ENCODE measurements at places on chromosomes 2 and 18. TPM values are rescaled to one million over a fixed set of nuclear protein-coding genes. Genes with fewer than 3 reads are reported as not detected.

- DNase-seq, result no peak
Observed at GRCh38 chr2:235041221-235041917, 89.6 kb downstream of the SH3BP4 start.

Gene FOXD4L1
- not detected for total RNA-seq

GRCh38 chr18:56390626-56391025 lies 247.8 kb downstream of the TXNL1 start:
- no peak for DNase-seq

GRCh38 chr18:30072609-30073385 lies 969.7 kb downstream of the DSC3 start:
- DNase-seq, result no peak

DNA sequence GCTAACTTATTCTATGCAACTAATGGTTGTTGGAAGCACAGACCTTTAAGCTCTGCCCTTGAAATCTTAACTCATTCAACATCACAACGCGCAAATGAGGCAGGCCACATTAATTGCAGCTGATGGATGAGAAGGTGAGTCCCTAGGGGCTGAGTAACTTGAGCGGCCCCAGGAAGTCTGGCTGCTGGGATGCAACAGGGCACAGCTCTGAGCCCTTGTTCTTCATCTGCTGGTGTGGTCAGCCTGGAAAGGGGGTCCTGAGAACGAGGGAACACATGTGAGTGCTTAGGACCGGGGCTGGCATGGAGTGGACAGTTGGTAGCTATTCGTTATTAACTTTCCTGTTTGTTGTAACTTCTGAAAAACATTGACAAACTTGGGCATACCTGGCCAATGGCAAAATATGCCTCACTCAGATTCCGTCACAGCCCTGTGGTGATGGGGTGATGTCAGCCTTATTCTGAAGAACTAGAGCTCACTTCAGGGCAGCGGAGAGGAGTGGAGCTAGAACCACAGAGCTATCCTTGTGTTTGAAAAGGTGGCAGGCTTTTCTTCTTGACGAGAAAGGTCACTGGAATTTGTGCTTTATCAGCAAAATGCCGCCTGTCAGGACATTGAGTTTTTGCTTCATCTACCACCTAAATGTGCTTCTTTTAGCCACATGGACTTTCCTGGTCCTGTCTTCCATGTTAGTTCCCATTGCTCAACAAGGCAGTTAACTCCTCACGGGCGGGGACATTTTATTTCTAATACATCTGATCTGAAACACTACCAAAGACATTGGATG lies 145.9 kb upstream of the FHL2 start:
- no peak for DNase-seq

DNA sequence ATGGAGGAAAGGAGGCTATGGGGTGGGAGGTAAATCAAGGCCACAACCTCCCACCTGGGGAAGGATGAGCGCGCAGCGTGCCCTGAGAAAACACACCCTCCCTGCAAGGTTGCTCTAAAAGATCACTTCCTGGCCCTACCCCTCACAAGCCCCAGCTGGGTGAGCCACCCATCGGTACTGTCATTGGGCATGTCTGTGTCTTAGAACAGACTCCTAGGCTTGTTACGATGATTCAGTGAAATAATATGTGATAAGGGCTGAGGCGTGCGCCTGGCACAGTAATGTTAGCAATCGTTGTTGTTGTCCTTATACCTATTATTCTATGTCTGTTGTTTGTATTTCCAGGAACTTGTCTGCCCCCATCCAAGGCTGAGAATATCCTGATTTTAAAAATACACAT lies 175.1 kb downstream of the ZFP36L2 start:
- no peak for DNase-seq

Gene PER2
- 5.3 TPM for total RNA-seq

Gene NEU4
- not detected for total RNA-seq

DNA sequence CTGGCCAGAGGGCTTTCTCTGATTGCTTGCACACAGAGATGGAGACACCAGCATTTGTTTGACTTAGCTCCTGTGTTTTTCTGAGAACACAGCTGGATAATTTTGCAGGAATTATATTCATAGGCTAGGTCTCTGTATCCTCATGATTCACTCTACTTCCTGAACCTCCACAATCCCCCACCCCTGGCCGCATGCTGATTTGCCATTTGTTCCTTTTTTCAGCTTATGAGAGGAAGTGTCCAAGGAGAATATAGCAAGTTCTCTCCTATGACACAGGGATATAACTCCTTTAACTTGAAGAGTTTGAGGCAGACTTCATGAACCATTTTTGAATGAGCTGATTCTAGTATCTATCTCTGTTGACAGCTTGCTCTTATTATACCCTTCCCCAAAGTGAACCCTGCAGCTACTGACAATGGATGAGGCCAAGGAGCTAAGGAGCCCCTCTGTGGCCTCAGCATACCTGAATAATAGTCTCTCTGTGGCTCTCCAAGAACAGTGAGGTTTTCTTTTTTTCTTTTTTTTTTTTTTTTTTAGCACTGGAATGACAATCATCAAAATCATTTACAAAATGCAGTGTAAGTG lies 15.4 kb downstream of the CAVIN2 start:
- DNase-seq, result no peak

GRCh38 chr2:235168174-235168979 lies 216.6 kb downstream of the SH3BP4 start:
- DNase-seq, result no peak

DNA sequence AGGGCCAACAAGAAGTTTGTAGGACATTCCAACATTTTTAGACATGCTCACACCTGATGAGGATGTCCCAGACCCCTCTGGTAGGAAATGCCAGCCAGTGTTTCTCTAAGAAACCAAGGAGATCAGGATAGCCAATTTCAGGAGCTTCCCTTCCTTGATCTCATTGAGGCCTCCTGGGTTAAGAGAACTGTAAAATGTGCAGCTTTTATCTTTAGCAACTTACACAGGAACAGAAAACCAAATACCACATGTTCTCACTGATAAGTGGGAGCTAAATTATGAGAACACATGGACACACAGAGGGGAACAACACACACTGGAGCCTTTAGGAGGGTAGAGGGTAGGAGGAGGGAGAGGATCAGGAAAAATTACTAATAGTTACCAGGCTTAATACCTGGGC lies 99.6 kb upstream of the MAP2 start:
- DNase-seq, result no peak

GRCh38 chr2:71129902-71130151 lies 202 bp downstream of the MCEE start:
- DNase-seq, result no peak

DNA sequence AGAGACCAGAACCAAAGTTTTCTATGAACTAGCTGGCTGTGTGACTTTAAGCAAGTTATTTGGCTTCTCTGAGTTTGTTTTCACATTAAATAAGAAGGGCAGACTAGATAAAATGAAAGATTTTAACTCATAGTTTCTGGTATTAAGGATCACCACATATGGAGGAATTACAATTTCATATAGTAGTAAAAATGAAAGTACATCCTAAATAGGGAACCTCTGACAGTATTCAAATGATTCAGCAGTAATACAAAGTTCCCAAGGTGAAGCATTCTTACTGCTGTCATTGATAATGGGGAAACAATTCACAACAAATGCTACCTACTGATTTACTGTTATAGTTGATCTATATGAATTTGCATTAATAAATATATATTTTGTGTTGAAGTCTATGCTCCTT lies 170.3 kb upstream of the VRK2 start:
- DNase-seq, result no peak

GRCh38 chr2:132830321-132830827 lies 160.4 kb upstream of the LYPD1 start:
- DNase-seq, result no peak

Gene ALPP
- total RNA-seq, result not detected

Gene CNDP1
- not detected for total RNA-seq

DNA sequence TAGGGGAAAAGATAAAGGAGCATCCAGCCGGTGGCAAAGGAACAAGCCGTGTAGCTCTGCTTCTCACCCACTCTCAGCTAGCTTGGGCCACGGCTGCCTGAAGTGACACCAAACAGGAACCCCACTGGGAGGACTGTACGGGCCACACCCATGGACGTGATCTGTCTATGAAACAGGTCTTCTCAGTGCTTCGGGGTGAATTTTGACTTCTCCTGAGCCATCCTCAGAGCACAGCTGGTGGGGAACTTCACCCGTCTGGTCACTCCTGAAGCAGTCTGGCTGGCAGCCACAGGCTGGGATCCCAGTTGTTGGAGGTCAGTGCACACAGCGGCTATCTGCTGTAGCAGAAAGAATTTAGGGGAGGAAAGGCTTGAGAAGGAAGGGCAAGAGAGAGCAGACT lies 223.8 kb downstream of the FAM210A start:
- DNase-seq, result no peak

GRCh38 chr2:84919885-84920580 lies 14.6 kb downstream of the TMSB10 start:
- DNase-seq, result peak; percentile 84

GRCh38 chr2:33220533-33220932 lies 255.9 kb upstream of the RASGRP3 start:
- no peak for DNase-seq

Gene SGO2
- total RNA-seq, result 3.4 TPM

DNA sequence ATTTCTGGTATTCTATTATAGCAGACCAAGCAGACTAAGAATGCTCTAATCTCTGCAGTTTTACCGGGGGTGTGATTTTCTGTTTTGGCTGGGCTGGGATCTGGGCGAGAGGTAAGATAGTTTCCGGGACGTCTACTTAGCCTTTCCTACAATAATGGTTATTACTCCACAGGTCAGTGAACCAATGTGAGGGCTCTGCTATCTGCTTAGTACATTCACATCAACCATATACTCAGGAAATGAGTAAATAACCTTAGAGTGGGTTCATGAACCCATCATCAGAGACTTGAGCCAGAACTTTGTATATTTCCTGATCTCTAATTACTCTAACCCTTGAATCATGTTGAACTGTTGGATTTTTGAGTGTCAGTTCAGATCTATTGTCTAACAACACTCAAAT lies 90.1 kb upstream of the NOL4 start:
- no peak for DNase-seq

DNA sequence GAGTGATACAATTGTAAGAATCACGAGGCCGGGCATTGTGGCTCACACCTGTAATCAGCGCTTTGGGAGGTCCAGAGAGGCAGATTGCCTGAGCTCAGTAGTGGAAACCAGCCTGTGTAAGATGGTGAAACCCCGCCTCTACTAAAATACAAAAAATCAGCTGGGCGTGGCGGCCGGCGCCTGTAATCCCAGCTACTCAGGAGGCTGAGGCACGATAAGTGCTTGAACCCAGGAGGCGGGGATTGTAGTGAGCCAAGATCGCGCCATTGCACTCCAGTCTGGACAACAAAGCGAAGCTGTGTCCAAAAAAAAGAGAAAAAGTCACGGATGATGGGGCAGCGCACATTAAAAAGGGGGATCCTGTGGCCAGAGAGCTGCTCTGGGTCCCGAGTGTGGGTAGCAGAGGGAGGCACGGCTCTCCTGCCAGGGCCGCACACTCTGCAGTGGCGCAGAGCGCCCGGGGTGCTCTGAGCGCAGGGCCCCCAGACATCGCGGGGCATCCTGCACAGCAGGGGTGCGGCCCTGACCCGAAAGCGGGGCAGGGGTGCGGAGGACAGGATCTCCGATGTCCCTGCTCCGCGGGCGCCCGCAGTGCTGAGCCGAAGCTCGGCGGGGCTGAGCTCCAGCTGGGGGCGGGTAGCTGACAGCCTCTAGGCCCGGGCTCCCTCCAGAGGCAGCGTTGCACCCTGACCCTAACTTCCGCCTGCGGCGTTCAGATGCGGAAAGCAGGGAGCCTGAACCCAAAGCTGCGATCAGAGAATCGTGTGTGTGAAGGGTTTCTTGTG lies 30.4 kb upstream of the RAB6D start:
- DNase-seq, result no peak

Gene IL1B
- total RNA-seq, result 0.13 TPM

- DNase-seq, result no peak
Observed at GRCh38 chr18:59272891-59273758, at the start of gene RAX. Gene RAX (minus strand): TSS chr18:59273454. CDS start chr18:59273206, 248 bp downstream.

DNA sequence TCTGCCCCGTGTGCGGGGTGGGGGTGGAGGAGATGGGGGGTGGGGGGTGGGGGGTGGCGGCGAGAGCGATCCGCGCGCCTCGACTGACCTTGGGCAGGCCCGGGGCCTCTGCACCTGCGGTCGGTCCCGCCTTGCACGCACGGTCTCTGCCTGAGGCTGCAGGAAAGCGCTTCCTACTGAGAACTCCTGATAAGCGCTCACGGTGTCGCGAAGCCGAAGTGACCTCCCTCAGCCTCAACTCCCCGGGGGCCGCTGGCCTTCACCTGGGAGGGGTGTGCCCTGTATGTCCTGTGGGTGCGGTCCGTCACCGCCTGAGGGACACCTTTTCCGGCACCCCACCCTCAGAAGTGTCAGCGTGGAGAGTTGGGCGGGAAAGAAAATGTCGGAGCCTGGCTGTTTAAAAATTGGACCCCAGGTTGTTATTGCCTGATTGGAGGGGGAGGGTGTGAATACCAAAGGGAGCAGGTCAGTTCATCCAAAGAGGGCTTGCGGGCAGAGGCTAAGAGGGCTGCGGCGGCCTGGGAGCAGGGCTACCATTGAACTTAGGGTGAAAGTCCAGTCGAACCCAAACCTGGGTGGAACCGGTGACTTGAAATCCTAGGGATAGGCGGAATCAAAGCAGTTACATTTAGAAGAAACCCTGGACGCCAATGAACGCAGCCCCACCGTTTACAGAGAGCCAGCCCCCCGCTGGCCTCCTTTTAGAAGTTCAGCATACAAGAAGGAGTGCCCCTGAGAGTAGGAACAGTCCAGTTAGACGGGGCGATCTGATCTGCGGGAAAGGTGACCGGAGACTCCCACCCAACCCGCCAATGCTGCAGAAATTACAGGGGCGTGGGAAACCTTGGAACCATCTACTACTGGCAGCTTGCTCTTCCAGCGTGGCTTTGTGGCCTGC lies 1.2 kb downstream of the MAL start:
- no peak for DNase-seq

Gene UGT1A3
- total RNA-seq, result not detected

Gene HDLBP
- total RNA-seq, result 510 TPM

GRCh38 chr2:226839161-226839560 lies 3.3 kb downstream of the RHBDD1 start:
- no peak for DNase-seq

GRCh38 chr2:14928056-14928455 lies 295.5 kb downstream of the LRATD1 start:
- DNase-seq, result no peak

DNA sequence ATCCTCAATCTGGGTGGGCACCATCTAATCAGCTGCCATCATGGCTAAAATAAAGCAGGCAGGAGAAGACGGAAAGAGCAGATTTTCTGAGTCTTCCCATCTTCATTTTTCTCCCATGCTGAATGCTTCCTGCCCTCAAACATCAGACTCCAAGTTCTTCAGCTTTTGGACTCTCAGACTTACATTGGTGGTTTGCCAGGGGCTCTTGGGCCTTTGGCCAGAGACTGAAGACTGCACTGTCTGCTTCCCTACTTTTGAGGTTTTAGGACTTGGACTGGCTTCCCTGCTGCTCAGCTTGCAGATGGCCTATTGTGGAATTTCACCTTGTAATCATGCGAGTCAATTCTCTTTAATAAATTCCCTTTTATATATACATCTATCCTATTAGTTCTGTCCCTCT lies 36.6 kb downstream of the DIPK1C start:
- no peak for DNase-seq

Gene NTSR2
- total RNA-seq, result not detected
